Breast epithelium (tissue), 4 donors: ENCODE measurements at places on chromosomes 7 and 10. TPM values are rescaled to one million over a fixed set of nuclear protein-coding genes. Genes with fewer than 3 reads are reported as not detected.

The MYO1G gene
- 2.9 TPM for total RNA-seq

DNA sequence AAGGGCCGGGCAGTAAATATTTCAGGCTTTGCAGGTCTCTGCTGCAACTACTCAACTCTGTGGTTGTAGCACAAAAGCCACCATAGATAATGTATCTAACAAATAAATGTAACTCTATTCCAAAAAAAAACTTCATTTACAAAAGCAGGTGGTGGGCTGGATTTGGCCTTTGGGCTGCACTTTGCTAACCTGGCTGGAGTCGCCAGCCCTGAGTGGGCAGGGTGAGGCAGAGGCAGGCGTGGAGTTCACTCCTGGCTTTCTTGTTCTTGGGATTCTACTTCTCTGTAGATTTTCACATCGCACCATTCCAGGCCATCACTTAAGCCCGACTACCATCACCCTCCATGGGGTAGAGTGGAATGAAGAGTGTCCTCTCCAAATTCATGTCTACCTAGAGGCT is 367.6 kb upstream of the MGMT start:
- no peak for DNase-seq

DNA sequence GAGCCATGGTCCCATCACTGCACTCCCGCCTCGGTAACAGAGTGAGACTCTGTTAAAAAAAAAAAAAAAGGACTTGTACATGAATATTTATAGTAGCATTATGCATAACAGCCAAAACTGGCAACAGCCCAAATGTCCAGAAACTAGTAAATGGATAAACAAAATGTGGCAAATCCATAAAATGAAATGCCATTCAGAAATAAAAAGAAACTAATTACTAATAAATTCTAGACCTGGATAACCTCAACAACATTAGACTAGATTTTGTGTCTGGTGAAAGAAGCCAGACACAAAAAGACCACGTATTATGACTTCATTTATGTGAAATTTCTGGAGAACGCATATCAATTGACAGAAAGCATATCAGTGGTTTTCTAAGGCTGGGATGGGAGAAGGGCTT is 74.5 kb downstream of the HPSE2 start:
- DNase-seq, result no peak

The AMPH gene
- total RNA-seq, result 31.0 TPM

DNA sequence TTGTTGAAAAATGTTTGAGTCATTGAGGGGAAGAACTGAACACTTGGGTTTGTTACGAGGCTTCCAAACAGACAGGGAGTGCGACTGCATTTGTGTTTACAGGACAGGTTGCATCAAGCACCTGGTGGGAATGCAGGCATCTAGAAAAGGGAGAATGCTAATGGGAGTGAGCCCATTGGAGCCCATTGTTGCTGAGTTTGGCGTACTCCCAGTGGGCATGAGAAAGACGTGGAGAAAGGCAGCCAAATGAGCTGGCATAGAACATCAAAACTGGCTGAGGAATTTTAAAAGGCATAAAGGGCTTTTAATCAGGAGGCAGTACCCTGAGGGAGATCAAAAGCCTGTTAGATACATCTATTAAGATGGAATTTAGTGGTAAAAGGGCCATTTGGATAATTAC is 171.6 kb upstream of the NPSR1 start:
- DNase-seq, result no peak

DNA sequence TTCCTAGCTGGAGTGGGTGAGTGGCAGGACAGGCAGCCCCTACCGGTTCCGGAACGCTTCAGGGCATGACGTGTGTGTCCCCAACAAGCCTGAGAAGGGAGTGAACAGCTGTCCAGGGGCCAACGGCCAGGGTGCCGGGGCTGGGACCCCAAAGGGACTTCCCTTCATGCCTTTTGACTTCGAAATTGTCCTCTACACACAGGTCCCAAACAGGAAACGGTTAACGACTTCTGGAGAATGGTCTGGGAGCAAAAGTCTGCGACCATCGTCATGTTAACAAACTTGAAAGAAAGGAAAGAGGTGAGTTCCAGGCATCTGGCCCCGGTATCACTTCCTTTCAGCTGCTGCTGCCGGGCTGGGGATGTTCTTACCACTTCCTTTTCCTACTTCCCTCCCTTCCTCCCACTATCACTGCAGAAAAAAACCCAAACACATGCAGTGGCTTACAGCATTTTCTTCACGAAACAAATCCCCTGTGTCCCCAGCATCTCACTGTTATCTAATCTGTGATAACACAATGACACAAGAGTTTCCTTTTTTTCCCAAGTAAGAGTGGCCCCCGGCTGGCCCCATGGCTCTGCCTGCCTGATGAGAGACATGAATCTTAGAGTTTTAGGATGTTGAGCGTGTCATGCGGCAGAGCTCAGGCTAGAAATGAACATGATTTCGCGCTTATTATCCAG is 63.2 kb downstream of the MKI67 start:
- no peak for DNase-seq

The FUOM gene
- total RNA-seq, result 31.2 TPM

The COL13A1 gene
- 0.66 TPM for total RNA-seq

The SPDYE5 gene
- total RNA-seq, result not detected
